Stimulated activated CD8-positive, alpha-beta memory T cell treated with anti-CD3 and anti-CD28 coated beads, Interleukin-2, amount 100 ng/mL, for 48 hours (primary cell): ENCODE measurements at places on chromosomes 16 and 17.
A peak's percentile ranks its signal among the peaks of the same experiment; 100 is the strongest.

DNA sequence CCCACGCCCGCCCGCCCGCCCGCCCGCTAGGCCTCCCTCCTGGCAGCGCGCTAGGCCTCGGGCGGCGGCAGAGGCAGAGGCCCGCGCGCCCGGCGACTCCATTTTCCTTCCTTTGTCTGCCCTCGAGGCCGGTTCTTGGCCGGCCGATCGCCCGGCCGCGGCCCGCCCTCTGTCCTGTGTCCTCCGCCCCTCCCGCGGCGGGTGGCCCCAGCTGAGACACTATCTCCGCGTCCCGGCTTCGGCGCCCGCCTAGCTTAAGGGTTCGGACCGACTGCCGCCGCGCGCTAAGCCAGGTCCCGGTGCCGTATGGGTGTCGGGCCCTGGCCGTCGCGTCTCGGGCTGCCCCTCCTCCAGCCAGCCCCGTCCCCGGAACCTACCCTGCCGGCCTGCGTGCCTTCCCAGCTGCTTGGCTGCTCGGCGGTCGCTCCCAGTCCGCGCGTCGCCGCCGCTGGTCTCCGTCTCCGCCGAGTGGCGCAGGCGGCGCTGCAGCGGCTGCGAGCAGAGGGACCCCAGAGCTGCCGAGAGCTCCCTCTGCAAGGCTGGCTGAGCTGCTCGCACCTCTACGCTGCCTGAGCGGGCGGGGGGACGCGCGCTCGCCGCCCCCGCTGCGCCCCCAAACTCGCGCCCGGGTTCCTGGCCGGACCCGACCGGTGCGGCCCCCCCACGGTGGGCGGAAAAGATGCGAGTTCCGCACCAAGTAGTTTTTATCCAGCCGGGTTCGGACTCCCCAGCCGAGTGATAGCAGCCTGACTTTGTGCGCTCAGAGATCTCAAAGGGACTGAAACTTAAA, 787 bp downstream of the CTCF start:
- DNase-seq: peak; percentile 43

DNA sequence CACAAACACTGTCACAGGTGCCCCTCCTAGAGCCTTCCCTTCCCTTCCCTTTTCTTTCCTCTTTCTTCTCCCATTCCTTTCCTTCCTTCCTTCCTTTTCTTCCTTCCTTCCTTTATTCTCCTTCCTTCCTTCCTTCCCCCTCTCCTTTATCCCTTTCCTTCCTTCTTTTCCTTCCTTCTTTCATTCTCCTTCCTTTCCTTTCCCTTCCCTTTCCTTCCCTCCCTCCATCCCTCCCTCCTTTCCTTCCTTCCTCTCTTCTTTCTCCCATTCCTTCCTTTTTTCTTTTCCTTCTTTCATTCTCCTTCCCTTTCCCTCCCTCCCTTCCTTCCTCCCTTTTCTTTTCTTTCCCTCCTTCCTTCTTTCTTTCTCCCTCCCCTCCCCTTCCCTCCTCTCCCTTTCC, 170.0 kb downstream of the ENGASE start:
- DNase-seq: no peak

DNA sequence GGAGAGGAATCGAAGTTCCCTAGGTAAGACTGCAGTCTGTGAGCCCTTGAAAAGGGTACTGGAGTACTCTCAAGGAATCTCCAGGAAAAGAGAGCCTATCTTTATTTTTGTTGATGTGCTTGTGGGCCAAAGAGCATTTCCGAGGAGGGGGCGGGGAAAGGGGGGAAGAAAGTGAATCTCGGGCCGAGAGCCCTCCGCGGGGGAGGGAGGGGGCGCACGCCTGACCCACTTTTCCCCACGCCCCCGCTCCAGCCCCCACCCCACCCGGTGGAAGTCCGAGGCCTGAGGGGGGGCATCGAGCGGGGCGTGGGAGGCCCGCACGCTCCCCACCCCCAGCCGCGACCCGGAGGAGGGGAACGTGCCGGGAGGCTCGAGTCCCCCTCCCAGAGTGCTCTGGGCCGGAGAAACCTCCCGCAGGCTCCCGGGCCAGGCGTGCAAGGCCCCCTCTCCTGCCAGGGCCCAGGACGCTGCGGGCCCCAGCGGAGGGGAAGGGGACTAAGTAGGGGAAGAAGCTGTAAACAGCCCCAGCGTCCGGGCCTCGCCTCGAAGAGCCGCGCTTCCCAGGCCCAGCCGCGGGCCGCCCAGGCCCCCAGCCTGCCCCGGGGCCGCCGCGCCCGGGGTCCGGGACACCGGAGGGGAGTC, 444 bp downstream of the HELZ start:
- no peak for DNase-seq

DNA sequence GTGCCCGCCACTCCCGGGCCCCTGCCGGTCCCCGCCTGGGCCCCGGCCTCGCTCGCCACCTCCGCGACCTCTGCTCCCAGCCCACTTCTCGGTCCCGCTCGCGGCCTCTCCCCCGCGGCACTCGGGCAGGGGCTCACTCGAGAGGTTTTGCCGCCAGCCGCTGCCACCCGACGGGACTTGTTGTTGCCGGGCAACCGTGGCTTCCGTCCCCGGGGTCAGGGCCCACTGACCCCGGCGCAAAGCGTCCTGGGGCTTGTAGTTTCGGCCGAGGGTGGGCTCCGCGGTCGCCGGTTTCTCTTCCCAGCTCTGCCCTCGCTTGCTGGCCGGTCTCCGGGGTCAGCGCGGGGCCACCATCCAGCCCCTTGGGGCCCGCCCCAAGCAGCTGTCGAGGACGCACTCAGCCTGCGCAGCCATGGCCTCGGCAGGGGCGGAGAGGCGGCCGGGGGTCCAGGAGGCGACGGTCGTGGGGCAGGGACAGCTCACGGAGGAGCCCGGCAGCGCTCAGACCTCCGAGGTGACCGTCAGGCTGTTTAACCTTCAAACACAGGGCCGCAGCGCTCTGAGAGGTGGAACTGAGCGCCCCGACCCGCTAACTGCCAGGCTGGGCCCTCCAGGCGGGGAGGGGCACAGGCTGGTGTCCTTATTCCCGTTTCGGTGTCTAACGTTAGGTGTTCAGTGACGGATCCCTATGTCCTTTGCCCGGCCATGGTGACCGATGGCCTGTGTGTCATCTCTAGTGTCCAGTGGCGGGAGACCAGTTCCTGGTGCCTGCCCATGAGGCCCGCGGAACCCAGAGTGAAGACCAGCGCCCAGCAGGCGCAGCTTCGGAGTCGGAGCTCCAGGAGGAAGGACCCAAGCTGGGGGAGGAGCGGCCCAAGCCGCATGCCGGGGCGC, at the start of the genes C16orf86 and ENKD1:
C16orf86 (plus strand) TSS at position 256 of the 894 bp plus-strand sequence; CDS start at position 413, 157 bp downstream.
ENKD1 (minus strand) TSS at position 192 of the 894 bp plus-strand sequence. CDS start 308 bp downstream, outside the sequence.
- DNase-seq: peak; percentile 77

DNA sequence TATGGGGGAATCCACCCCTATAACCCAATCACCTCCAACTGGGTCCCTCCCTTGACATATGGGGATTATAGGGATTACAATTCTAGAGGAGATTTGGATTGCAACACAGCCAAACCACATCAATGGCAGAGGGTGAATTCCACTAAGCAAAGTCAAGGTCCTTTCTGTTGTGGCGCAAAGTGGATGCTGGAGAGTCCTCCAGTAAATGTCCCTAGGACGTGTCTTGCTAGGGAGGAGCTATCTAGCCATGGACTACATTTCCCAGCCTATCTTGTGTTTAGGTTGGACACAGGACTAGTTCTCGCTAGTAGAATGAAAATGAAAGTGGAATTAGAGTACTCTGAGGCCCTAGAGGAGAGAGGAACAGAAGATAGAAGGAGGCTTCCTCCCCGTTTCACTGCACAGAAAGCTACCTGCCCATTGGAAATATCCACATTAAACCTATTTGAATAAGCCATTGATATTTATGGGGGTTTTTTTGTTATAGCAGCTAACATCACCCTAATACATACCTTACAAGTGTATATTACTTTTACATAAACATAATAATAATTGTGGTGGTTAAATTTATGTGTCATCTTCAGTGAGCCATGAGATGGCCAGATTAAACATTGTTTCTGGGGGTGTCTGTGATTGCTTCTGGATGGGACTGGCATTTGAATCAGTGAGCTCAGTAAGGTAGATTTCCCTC, 56.7 kb upstream of the ERCC4 start:
- no peak for DNase-seq

DNA sequence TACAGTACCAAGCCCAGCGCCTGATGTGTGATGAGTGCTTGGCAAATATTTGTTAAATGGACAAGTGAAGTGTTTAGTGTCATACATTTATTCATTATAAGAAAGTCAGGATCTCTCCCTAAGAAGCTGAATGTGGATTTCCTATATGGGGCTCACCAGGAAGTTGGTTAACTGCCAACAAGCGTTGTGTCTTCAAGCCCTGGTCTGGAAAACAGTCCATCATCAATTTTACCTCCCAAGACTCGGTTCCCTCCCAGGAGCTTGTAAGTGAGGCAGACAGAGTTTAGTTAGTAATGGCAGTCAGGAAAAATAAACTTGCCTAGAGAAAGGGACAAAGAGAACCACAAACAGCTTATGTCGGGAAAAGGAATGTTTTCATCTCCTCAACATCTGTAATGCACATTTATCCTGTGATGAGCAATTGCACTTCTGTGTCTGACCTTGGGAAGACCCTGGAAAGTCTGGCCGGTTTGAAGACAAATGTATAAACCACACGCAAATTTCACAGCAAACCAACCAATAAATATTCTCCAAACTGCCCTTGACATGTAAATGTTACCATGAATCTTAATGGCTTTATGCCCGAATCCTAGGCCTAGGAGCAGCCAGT, 28.3 kb downstream of the C16orf95 start:
- DNase-seq: no peak

DNA sequence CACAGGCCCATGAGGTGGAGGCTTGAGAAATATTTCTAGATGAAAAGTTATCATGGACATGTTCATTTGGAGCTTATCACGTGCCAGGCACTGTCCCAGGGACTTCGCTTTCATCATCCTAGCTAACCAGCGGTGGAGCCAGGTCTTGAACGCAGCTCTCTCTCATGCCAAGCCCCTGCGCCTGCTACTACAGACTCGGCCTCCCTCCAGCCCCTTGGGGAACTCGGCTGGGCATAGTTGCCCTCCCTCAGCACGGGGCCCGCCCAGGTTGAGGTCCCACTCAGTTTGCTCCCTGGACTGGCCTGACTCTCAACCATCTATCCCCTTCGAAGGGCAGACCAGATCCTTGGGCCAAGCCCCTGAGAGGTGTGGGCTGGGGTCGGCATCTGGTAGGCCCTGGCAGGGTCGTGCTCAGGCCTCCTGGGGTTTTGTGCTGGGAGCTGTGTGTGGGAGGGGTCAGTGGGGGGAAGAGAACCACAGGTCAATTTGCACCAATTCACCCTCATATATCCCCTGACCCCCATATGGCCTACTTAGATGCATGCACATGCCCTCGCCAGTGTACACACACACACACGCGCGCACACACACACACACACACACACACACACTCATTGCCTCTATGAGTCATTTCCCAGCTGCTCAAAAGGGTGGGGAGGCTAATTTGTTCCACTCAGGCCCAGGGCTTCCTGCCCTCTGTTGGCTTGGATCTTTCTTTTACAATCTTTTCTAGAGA, 12.1 kb upstream of the SCN4A start:
- no peak for DNase-seq

- no peak for DNase-seq
Measured at GRCh38 chr17:75428543-75429469, 23.3 kb upstream of the GRB2 start.

GRCh38 chr16:54287131-54288029, 793 bp upstream of the IRX3 start:
- DNase-seq: no peak

GRCh38 chr17:16991349-16992009, 19.6 kb upstream of the TNFRSF13B start:
- DNase-seq: peak; percentile 72
